ENCODE measurements at places on chromosomes 6 and 20. TPM values are rescaled to one million over a fixed set of nuclear protein-coding genes. Genes with fewer than 3 reads are reported as not detected.

DNA sequence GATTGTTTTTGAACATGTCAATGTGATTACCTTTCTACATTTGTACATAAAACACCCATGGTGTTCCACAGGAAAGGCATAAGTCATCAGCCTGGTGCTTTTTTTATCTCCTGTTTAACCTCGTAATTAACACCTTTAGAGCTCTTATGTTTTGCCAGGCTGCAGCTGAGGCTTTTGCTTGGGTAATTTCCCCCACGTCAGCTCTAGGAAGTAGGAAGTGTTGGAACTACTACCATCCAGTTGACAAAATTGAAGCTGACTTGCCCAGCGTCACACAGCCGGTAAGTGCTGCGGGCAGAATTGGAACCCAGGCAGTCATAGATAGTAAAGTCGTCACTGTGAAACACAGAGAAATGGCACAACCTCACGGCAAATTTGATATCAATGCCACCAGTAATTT lies 86.6 kb upstream of the BMP2 start:
- no peaks in the 10 kb centered on the region for H3K27me3 ChIP-seq
- H3K36me3 ChIP-seq: no peaks in the 10 kb centered on the region
- H3K4me1 ChIP-seq: no peaks in the 10 kb centered on the region
- no peak for DNase-seq
- no peak overlapping the region for H3K4me3 ChIP-seq

GRCh38 chr6:168442646-168443045 lies 1.7 kb downstream of the SMOC2 start:
- no peaks in the 10 kb centered on the region for H3K36me3 ChIP-seq
- no peak overlapping the region for H3K4me3 ChIP-seq
- DNase-seq: no peak

- no peaks in the 10 kb centered on the region for H3K27me3 ChIP-seq
- no peak overlapping the region for H3K4me3 ChIP-seq
- H3K36me3 ChIP-seq: no peaks in the 10 kb centered on the region
- H3K27ac ChIP-seq: no peak overlapping the region
- no peaks in the 10 kb centered on the region for H3K4me1 ChIP-seq
- no peak for DNase-seq
Observed at GRCh38 chr6:133682506-133683307, 206.2 kb upstream of the TCF21 start.

DNA sequence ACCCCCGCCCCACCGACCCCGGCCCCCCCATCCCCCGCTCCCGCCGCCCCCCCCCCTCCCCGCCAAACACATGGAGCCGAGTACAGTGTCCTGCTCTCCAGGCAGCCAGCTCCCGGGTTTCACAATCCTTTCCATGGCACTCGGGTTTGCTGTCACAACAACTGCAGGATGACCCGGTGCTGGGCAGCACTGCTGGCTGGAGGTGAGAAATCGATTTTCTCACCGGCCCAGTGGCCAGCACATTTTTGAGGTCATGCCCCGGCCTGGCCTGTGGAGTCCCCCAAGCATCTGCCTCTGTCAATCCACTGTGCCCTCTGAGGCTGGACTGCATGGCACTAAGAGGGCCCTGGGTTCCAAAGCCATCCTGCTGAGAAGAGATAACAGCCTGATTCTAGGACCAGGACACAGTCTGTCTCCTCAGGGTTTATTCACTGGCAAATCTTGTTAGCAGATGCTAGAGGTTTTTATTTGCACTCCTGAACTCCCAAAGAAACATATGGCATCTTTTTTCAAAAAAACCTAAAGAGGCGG lies 129.5 kb downstream of the NFATC2 start:
- H3K27me3 ChIP-seq: no peaks in the 10 kb centered on the region
- H3K4me3 ChIP-seq: no peak overlapping the region
- H3K27ac ChIP-seq: peak overlapping the region; percentile 74
- no peak for DNase-seq

DNA sequence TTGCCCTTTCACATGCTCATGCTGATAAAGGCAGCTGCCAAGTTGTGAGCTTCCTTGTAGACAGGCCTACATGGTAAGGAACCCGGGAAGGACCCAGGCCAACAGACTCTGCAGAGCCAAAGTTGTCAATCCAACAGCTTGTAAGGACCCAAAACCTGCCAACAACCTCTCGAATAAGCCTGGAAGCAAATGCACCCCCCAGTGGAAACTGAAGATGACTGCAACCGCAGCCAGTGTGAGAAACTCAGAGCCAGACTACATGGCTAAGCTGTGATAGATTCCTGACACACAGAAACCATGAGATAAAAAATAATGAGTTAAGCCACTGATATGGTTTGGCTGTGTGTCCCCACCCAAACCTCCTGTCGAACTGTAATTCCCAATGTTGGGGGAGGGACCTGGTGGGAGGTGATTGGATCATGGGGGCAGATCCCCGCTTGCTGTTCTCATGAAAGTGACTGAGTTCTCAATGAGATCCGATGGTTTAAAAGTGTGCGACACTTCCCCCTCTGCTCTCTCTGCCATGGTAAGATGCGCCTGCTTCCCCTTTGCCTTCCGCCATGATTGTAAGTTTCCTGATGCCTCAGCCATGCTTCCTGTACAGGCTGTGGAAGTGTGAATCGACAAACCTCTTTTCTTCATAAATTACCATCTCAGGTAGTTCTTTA lies 18.8 kb upstream of the CLPSL2 start:
- no peak for DNase-seq
- no peak overlapping the region for H3K27ac ChIP-seq
- peaks cover 12% of the 10 kb centered on the region for H3K27me3 ChIP-seq
- no peak overlapping the region for H3K4me3 ChIP-seq
- no peaks in the 10 kb centered on the region for H3K36me3 ChIP-seq

GRCh38 chr6:149497365-149497764 lies 12.6 kb upstream of the ZC3H12D start:
- no peak overlapping the region for H3K4me3 ChIP-seq
- H3K27ac ChIP-seq: no peak overlapping the region
- no peaks in the 10 kb centered on the region for H3K27me3 ChIP-seq
- peaks cover 68% of the 10 kb centered on the region for H3K4me1 ChIP-seq
- H3K36me3 ChIP-seq: peaks cover 21% of the 10 kb centered on the region

DNA sequence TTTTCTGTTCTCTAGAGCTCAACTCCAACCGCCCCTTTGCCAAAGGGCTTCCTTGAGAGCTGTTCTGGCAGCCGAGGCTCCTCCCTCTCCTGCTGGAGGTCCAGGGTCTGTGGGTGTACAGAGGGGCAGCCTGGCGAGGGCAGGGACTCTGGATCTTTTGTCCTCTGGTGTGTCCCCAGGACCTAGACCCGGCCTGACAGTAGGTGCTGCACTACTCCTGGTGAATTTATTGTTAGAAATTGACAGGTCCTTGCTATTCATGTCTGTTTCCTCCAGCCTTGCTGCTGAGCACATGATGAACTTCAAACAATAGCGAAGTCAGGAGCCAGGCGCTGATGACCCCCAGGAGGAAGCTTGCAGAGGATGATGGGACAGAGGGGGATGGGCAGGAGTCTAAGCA lies 234.7 kb upstream of the SULF2 start:
- H3K27me3 ChIP-seq: peaks cover 7% of the 10 kb centered on the region
- no peaks in the 10 kb centered on the region for H3K4me1 ChIP-seq
- H3K36me3 ChIP-seq: no peaks in the 10 kb centered on the region
- DNase-seq: no peak

GRCh38 chr6:13074415-13075140 lies 253.8 kb downstream of the TBC1D7 start:
- no peaks in the 10 kb centered on the region for H3K4me1 ChIP-seq
- no peak overlapping the region for H3K27ac ChIP-seq
- no peak for DNase-seq
- no peak overlapping the region for H3K4me3 ChIP-seq
- H3K27me3 ChIP-seq: peaks cover 6% of the 10 kb centered on the region
- no peaks in the 10 kb centered on the region for H3K36me3 ChIP-seq

GRCh38 chr6:80519811-80520594 lies 413.5 kb downstream of the BCKDHB start:
- no peak for DNase-seq
- peaks cover 9% of the 10 kb centered on the region for H3K27me3 ChIP-seq
- no peak overlapping the region for H3K27ac ChIP-seq
- H3K4me3 ChIP-seq: no peak overlapping the region

DNA sequence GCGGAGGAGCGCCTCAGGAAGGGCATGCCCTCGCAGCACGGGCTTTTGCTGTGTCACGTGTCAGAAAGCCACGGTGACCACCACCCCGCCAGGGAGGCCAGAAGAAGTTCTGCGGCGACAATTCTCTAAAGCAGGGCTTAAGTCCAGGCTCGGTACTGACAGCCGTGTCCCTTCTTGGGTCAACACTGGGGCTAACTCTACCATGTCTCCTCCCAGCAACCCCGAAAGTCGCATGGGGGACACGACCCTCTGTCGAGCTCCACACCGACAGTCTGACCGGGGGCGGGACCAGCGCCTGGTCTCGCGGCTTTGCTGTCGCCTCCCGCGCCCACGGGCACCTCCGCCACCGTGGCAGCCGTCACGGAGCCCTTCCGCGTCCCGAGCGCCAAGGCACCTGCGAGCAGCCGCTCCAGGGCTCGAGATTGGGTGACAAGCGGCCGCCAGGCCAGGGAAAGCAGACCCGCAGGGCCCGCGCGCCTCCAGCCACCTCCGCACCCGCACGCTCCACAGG lies 534 bp downstream of the NANP start:
- H3K27me3 ChIP-seq: no peaks in the 10 kb centered on the region
- peak overlapping the region; percentile 87 for H3K4me3 ChIP-seq
- H3K36me3 ChIP-seq: peaks cover 8% of the 10 kb centered on the region
- H3K4me1 ChIP-seq: peaks cover 31% of the 10 kb centered on the region

DNA sequence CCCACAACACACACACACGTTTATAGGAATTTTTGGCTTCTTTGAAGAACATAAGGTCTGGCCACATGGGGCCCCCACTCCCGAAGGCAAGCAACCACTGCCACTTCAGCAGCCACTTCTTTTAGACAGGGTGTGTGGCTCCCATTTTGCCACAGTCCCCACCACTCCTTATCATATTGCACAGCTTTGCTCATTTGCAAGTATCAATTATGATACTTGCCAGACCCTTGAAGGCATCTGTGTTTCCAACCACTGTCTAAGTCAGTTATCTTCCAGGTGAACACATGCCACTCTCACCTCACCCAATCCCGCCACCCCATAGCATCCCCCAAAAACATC lies 73.1 kb downstream of the NOL4L start:
- H3K27ac ChIP-seq: peak overlapping the region; percentile 86
- no peak for DNase-seq
- H3K36me3 ChIP-seq: peaks cover 59% of the 10 kb centered on the region
- peak overlapping the region; percentile 68 for H3K4me3 ChIP-seq
- H3K4me1 ChIP-seq: peaks cover 84% of the 10 kb centered on the region

- no peak overlapping the region for H3K27ac ChIP-seq
- H3K4me1 ChIP-seq: no peaks in the 10 kb centered on the region
- H3K36me3 ChIP-seq: no peaks in the 10 kb centered on the region
- no peak overlapping the region for H3K4me3 ChIP-seq
- no peak for DNase-seq
- H3K27me3 ChIP-seq: no peaks in the 10 kb centered on the region
Observed at GRCh38 chr20:6410721-6411120, 287.9 kb upstream of the FERMT1 start.

GRCh38 chr20:46694484-46694883 lies 5.2 kb upstream of the TP53RK start:
- DNase-seq: no peak
- no peaks in the 10 kb centered on the region for H3K36me3 ChIP-seq
- H3K4me3 ChIP-seq: no peak overlapping the region
- H3K4me1 ChIP-seq: peaks cover 19% of the 10 kb centered on the region

DNA sequence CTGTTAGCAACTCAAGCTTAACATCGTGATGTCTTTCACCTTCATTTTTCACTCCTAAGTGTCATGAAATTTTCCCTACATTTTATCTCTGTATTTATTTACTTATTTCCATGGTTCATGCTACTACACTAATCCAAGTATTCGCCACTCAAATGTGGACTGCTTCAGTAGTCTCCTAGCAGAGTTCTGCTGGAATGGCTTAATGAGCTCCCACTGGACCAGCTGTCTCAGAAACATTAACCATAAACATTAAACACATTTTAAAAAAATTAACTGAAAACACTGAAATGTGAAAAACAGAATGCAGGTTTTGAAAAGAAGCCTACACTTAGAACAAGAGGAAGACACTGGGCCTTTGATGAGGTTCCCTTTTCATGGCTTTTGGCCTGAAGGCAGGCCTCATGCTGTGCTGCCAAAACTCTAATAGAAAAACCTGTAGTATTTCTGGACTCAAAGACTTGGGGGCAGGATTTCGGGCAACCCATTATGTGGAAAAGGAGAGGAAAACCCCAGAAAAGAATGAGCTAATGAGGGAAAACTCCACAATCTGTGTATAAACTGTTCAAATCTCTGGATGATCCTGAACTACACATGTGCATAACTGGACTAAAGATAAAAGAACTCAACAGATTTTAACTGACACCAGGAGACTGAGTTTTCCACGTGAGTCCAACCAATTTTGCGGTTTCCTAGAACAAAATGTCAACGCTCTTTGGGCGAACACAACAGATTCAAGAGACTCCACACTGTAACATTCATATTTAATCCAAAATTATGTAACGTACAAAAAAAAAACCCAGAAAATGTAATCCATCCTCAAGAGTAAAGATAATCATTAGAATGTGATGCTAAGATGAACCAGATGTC lies 33.0 kb downstream of the SAMD3 start:
- H3K27me3 ChIP-seq: no peaks in the 10 kb centered on the region
- H3K4me3 ChIP-seq: no peak overlapping the region
- peaks cover 86% of the 10 kb centered on the region for H3K36me3 ChIP-seq
- DNase-seq: no peak
- no peak overlapping the region for H3K27ac ChIP-seq
- H3K4me1 ChIP-seq: peaks cover 63% of the 10 kb centered on the region

GRCh38 chr6:113858480-113859348 lies 1.6 kb downstream of the MARCKS start:
- peak overlapping the region; percentile 40 for H3K4me3 ChIP-seq
- no peak overlapping the region for H3K27ac ChIP-seq
- peaks cover 2% of the 10 kb centered on the region for H3K36me3 ChIP-seq
- DNase-seq: peak; percentile 63
- peaks cover 16% of the 10 kb centered on the region for H3K4me1 ChIP-seq

DNA sequence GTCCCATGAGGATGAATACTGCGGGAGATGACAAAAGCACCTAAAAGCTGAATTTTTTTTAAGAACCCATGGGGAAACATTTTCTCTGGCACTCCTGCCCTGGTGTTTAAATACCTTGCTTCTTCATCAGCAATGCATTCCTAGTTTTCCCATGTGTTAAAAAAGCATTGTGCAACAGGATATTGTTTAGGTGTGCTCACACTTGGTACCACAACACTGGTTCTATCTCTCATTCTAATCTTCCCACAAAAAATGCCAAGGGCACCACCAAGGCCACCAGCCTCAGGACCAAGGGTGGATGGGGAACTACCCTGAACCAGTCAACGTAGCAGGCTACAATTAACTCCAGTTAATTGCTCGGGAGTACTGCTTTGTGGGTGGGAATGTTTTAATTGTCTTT lies 50.9 kb downstream of the ALDH5A1 start:
- peaks cover 11% of the 10 kb centered on the region for H3K27me3 ChIP-seq
- peaks cover 9% of the 10 kb centered on the region for H3K4me1 ChIP-seq
- H3K27ac ChIP-seq: no peak overlapping the region
- no peaks in the 10 kb centered on the region for H3K36me3 ChIP-seq

- H3K27me3 ChIP-seq: no peaks in the 10 kb centered on the region
- H3K36me3 ChIP-seq: no peaks in the 10 kb centered on the region
- DNase-seq: no peak
- H3K4me3 ChIP-seq: no peak overlapping the region
- H3K4me1 ChIP-seq: peaks cover 4% of the 10 kb centered on the region
- H3K27ac ChIP-seq: no peak overlapping the region
Observed at GRCh38 chr6:148523551-148523950, 180.9 kb downstream of the SASH1 start.

TMEM170B gene
- 0.82 TPM for total RNA-seq

ENPP5 gene
- 0.07 TPM for total RNA-seq

RFX6 gene
- not detected for total RNA-seq

GABRR2 gene
- 0.30 TPM for total RNA-seq

THEMIS gene
- 101 TPM for total RNA-seq

KHDC1L gene
- total RNA-seq: 0.35 TPM

CASS4 gene
- 8.6 TPM for total RNA-seq

CNR1 gene
- total RNA-seq: not detected

PPIL1 gene
- total RNA-seq: 29.3 TPM

SCRT2 gene
- total RNA-seq: not detected

All from activated CD4-positive, alpha-beta T cell treated with anti-CD3 and anti-CD28 coated beads, Interleukin-2, amount 10 ng/mL, durations not matched to agents 7 days and 5 days (primary cell).